ENCODE measurements at places on chromosomes 7 and 10. TPM values are rescaled to one million over a fixed set of nuclear protein-coding genes. Genes with fewer than 3 reads are reported as not detected.

ZNF467 gene
- total RNA-seq: 9.8 TPM

OPN1SW gene
- total RNA-seq: not detected

MYO1G gene
- total RNA-seq: 0.98 TPM

ZNF503 gene
- total RNA-seq: 2.0 TPM

CHRM2 gene
- under 0.01 TPM for total RNA-seq

DNA sequence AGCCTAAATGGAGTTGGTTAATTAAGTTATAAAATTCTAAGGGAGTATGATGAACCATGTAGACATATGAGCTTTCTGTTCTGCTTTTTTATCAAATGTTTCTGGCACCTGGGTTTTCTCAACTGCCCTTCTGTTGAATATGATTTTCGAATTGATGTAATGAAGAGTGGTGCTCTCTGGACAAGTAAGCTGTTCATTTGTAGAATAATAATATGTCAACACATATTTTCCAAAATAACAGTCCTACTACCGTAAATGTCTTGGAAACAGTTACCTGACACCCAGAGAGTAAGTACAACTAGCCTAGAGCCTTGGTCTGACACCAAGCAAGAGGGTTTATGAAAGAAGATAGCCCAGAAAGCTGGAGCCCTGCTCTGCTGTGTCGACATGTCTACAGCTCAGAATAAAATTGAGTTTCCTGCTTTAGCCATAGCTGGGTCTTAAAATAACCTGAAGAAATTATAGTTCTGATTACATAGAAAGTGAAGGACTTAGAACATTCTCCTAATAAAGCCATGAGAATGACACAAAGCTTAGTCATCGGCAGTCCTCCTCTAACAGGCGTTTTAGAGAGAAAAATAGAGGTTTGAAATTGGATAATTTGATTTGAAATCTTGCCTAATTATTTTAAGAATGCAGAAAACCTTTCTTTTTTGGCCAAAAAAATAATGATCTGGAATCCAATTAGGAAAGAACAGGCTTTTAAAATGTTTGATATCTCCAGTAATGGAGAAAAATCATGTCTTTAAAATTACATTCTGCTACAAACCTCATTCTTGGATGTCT lies 25.1 kb downstream of the HDAC9 start:
- DNase-seq: no peak

DNA sequence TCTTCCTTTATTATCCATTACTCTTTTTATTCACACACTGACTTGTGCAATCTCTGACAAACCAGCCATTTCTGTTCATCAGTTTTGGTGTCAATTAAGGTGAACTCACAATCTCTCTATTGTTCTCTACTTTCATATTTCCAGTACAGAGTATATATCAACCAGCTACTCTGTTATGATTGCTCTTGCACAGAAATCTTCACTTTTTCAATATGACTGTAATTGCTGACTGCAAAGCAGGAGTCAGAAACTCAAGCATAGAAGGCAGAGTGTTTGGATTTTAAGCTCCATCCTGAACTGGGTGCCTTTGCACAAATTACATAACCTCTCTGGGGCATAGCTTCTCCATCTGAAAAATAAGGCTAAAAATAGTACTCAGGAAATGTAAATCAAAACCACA lies 1042.0 kb downstream of the GRM8 start:
- no peak for DNase-seq

DNA sequence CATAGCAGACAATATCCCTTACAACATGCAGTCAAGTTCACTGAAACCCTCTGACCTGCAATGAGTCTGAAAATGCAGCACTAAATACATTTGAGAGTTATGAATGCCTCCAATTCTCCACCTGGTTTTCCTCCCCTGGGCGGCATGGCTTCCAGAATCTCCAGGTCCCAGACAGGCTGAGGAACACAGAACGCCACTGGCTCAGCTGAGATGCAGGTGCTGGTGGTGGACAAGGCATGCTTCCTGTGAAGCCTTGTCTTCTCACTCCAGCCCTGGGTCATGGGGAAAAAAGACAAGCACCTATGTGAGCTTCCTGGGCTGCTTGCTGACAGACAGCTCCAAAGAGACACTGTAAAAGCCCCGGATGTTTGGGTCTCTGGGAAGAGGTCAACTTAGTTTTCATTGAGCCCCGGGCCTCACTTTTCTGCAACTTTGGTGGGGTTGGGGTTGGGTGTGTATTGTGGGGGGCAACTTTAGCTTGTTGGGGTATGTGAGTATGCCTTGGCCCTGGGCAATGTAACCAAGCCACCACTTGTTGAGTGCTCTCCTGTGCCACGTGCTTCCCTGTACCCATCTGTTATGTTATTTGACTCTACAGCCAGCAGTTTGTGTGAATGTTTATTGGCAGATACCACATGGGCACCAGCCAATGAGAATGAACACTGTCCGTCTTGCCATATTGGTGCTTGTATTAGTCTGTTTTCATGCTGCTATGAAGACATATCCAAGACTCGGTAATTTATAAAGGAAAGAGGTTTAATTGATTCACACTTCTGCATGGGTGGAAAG lies 127.8 kb downstream of the EMX2 start:
- no peak for DNase-seq

DNA sequence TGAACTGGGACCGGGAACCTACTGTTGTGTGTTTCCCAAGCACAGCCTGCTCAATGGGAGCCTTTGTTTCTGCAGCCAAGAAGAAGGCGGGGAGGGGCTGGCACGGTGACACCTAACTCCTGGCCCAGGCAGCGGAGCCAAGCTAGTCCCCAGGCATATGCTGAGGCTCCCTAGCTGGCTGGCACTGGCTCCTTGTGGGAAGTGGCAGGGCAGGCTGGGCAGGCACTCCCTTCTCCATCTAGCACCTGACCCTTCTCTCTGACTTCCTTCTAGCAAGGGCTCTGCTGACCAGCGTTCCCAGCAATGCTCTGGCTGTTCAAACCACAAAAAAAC lies 325.0 kb downstream of the PLXNA4 start:
- DNase-seq: peak; percentile 95
